ENCODE measurements at places on chromosomes 3 and 15.

DNA sequence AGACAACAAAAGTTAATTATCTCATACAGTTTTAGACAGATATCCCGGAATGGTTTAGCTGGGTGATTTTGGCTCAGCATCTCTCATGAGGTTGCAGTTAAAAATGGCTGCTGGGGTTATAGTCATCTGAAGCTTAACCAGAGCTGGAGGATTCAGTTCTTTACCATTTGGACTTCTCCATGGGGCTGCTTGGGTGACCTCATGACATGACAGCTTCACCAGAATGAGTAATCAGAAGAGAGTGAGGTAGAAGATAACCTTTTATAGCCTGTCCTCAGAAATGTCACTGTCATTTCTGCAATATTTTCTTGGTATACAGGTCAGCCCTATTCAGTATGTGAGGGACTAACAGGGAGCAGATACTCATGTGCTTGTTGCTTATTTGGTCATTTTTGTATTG is 30.9 kb downstream of the TFG start:
- DNase-seq, result no peak

DNA sequence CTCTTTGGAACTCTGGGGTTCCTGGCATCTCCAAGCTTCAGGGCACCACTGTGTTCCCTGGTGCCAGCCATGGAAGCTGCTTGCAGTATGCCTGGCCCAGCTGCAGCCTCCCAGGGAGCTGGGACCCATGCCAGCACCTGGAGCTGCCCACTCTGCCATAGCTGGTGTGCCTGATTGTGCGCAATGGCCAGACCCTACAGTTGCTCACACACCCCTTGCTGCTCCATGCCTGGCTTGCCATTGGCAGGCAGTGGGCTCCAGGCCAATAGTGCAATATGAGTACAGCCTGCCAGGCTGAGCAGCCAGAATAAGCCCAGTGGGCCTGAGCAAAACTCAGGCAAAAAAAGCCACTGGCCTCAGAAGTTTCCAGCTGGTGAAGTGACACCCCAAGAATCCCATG is 43.8 kb upstream of the LRRFIP2 start:
- DNase-seq, result no peak

DNA sequence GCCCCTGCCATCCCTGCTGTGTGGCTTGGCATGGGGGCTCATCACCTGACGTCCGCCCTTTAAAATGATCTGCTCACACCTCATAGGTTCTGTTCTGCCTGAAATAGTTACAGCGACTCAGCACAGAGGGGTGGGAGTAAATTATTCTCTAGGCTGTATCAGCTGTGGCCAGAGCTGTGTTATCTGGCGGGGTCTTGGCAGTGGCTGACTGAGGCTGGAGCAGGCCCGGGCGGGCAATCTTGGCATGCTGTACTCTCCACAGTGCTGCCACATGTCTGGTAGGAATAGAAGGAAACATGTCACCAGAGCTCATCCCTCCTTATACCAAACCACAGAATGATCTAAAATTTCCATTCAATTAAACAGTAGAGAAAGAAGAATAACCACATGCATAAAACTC is 499.9 kb upstream of the LMCD1 start:
- no peak for DNase-seq

GRCh38 chr3:99250272-99250671 is 348.8 kb upstream of the DCBLD2 start:
- no peak for DNase-seq

- DNase-seq, result no peak
Observed at GRCh38 chr15:52011711-52012144, 7.3 kb upstream of the MAPK6 start.

DNA sequence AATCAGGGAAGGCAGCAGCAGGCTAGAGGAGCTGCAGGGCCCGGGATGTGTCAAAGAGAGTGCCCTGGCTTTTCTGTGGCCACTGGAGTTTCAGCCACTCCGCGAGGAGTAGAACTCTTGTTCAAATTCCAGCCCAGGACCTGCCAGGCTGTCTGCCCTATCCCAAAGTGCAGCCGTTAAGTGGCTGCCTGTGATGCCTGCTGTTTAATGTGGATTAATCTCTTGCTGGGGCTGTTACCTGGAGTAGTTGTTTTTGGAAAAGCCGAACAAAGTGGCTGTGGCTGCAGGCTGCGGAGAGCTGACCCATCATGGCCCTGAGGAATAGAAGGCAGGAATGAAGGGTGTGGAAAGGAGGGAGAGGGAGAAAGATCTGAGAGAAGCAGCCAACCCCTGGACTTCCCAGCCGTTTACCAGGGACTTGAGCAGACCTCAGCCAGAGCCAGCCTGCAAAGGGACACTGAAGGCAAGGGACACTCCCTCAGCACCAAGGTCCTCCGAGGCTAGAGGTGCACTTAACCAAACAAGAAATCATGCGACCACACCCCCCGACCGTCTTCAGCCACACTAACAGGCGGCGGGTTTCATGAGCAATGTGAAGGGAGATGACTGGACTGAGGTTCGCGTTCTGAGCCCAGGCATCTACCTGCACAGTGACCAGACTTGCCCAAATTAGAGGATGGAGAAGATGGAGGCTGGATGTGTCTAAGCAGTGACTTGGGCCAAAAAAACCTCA is 4.7 kb downstream of the CDAN1 start:
- DNase-seq, result no peak

- DNase-seq, result no peak
Observed at GRCh38 chr15:96354731-96355567, 24.4 kb downstream of the NR2F2 start.

GRCh38 chr3:174387736-174388135 is 471.4 kb upstream of the NAALADL2 start:
- DNase-seq, result no peak

- no peak for DNase-seq
Observed at GRCh38 chr3:145377301-145377700, 783.7 kb downstream of the PLOD2 start.

- no peak for DNase-seq
Observed at GRCh38 chr3:143975554-143976152, 4.0 kb downstream of the DIPK2A start.

DNA sequence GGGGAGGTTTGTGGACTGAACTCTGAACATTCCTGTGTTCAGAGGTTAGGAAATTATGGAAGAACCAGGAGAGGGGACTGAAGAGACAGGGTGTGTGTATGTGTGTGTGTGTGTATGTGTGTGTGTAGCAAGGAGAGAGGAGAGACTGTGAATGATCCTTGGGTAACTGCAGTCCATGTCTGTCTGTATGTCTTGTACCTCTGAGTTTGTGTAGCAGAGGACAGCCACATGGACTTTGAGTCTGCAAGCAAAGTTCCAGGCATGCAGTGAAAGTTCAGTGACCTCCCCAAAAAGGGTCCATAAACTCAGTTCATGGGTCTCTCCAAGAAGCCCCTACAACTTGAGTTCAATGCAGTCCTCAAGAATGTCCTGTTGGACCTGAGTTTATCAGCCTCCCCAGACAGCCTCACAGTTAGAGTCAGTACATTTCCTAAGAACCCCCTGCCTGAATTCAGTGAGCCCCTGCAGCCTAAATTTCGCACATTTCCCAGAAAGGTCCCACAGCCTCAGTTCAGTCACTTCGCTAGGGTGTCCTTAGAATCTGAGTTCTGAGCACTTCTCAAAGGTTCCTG is 28.3 kb upstream of the HERC1 start:
- DNase-seq, result no peak

GRCh38 chr3:151690645-151691044 is 43.1 kb upstream of the AADACL2 start:
- DNase-seq, result no peak

DNA sequence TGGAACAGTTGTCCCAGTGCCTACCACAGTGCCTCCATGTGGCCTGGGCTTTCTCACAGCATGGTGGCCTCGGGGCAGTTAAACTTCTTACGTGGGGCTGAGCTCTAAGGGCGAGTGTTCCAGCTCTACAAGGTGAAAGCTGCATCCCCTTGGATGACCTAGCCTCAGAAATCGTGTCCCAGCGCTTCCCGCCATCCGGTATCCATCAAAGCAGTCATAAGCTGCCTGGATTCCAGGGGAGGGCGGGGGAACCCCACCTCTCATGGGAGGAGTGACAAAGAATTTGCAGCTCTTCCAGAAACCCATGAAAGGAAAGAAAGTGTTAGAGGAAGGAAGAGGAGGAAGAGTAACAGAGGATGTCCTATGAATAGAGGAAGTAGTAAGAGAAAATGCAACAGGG is 45.8 kb upstream of the CCDC174 start:
- no peak for DNase-seq

All from stimulated activated CD8-positive, alpha-beta memory T cell treated with anti-CD3 and anti-CD28 coated beads, Interleukin-4, amount 100 ng/mL, for 1 hour (primary cell).